ENCODE measurements at places on chromosomes 11 and 22.

DNA sequence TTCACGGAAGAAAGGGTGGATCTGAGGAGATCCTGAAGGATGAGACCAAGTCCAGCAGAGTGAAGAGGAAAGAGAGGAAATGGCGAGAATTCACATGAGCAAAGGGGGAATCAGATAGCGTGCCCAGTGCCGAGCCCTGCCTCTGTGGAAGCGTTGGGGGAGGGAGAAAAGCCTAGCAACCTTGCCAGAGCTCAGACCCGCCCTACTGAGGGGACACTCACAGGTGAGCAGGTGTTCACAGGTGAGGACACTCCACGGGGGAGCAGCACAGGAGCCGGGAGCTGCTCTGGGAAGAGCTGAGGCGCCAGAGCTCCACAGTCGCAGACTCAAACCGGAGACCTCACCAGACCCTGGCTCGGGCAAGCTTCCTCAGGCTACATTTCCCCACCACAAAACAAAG, 56.2 kb downstream of the MICAL3 start:
- no peak for DNase-seq
- peaks cover 9% of the 10 kb centered on the region for H3K36me3 ChIP-seq
- H3K4me1 ChIP-seq: peaks cover 64% of the 10 kb centered on the region
- H3K27ac ChIP-seq: peak overlapping the region; percentile 65
- H3K4me3 ChIP-seq: no peak overlapping the region

DNA sequence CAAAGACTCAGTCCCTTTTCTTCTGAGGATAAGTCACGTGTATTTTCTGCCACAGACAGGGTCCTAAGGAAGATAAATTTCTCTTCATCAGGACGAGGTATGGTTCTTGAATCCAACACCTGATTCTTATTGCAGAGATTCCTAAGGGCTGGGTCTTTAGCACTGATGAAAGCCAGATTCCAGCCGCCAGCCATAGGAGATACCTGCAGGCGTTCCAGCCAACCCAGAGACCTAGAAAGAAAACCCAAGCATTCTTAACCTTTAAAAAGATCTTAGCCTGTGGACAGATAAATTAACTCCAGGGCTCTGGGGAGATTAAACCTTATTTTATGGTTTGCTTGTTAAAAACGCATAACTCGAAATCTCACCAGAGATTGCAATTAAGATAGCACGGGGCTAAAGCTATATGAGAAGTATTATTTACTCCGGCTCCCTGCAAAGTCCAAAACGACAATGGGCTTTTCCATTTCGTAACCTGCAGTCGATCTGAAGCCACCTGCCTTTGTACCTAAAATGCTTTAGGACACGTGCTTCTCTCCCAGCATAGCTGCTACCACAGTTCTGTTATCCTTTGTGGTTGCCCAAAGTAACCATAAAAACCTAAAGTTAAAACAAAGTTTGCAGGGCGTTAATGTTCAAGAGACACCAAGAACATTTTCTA, 104.5 kb downstream of the NXPE2 start:
- no peaks in the 10 kb centered on the region for H3K27me3 ChIP-seq
- no peaks in the 10 kb centered on the region for H3K4me1 ChIP-seq
- no peak for DNase-seq

GRCh38 chr22:50175191-50175461, 4.6 kb downstream of the PANX2 start:
- no peaks in the 10 kb centered on the region for H3K4me1 ChIP-seq
- no peak overlapping the region for H3K27ac ChIP-seq
- no peak overlapping the region for H3K4me3 ChIP-seq
- no peaks in the 10 kb centered on the region for H3K36me3 ChIP-seq
- peaks cover 19% of the 10 kb centered on the region for H3K27me3 ChIP-seq

GRCh38 chr22:47192651-47193437, 430.4 kb downstream of the TBC1D22A start:
- H3K27ac ChIP-seq: no peak overlapping the region
- no peaks in the 10 kb centered on the region for H3K36me3 ChIP-seq
- peaks cover 10% of the 10 kb centered on the region for H3K27me3 ChIP-seq
- no peak overlapping the region for H3K4me3 ChIP-seq
- H3K4me1 ChIP-seq: no peaks in the 10 kb centered on the region

DNA sequence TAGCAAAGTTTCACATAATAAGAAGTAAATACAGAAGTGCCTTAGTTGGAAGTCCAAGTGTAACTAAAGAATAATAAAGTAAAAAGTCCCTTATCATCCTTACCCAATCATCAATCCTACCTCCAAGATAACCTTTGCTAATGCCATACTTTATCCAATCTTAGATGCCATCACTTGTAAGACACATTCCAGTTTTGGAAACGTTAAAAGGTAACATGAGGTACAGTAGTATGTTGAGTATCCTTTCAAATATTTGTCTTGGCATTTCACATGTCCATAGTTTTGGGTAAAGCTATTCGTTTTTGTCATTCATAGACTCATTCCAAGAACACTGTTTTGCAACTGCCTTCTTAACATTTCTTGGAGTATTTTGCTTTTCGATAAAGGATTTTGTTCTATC, 115.2 kb upstream of the TEAD1 start:
- no peak overlapping the region for H3K27ac ChIP-seq
- H3K4me1 ChIP-seq: peaks cover 36% of the 10 kb centered on the region
- DNase-seq: no peak
- no peak overlapping the region for H3K4me3 ChIP-seq

Data from HFFc6 (cell line).